Central memory CD8-positive, alpha-beta T cell (primary cell): ENCODE measurements at places on chromosomes 16 and 17.

- DNase-seq = no peak
Observed at GRCh38 chr17:53032861-53033271, 789.9 kb upstream of the KIF2B start.

DNA sequence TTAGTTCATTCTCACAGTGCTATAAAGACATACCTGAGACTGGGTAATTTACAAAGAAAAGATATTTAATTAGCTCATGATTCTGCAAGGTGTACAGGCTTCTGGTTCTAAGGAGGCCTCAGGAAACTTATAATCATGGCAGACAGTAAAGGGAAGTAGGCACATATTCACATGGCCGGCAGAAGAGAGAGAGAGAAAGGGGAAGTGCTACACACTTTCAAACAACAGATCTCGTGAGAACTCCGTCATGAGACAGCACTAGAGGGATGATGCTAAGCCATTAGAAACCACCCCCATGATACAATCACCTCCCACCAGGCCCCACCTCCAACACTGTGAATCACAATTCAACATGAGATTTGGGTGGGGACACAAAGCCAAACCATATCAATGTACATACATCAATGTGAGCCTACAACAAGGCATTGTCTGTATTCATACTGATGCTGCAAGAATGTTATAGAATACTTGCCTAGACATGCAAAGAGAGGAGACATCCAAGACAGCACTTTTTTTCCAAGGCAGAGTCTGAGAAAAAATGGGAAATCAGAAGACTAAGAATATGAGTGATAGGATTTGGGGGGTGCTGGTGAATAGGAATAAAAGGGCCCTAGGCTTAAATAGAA, 114.8 kb upstream of the XYLT1 start:
- no peak for DNase-seq

DNA sequence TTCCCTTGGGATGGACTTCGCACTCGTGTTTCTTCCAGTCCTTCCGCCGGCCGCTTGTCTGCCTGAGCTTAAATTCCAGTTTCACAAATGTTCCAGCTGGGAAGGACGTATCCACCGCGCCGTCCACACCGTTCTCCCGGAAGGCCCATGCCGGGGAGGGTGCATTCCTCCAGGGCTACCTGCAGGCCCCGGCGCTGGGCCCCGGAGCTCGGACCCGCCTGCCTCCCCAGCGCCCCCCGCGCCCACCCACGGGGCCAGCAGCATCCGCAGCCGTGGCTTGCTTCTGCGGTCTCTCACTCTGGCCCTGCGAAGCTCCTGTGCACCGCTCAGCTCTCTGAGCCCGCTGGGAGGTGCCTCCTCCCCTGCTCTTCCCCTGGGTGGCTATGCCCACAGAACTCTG, 2084.1 kb downstream of the TP53TG3F start:
- DNase-seq = no peak

- DNase-seq = no peak
Observed at GRCh38 chr17:76398523-76399174, 14.2 kb downstream of the SPHK1 start.

DNA sequence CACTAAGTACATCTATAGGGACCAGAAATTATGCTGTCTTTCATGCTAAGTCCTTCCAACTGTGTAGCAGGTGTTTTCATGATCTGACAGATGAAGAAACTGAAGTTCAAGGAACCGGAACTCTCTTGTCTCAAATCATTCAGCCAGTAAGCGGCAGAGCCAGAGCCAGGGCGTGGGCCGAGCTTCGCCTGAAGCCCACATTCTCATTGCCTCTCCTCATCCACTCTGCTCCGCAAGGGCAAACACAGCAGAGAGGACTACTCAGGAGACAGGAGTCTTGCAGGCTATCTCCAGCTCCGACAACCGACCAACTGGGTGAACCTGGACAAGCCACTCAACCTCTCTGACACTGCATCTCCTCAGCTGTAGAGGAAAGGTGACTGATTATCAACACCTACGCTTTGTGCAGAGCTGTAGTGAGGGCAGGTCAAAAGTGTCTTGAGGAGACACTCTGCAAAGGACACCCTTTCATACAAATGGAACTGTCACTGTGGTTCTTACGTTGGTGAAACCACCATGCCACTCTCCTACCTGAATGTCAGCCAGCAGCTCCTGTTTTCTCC, 72.9 kb downstream of the CYTH1 start:
- no peak for DNase-seq

DNA sequence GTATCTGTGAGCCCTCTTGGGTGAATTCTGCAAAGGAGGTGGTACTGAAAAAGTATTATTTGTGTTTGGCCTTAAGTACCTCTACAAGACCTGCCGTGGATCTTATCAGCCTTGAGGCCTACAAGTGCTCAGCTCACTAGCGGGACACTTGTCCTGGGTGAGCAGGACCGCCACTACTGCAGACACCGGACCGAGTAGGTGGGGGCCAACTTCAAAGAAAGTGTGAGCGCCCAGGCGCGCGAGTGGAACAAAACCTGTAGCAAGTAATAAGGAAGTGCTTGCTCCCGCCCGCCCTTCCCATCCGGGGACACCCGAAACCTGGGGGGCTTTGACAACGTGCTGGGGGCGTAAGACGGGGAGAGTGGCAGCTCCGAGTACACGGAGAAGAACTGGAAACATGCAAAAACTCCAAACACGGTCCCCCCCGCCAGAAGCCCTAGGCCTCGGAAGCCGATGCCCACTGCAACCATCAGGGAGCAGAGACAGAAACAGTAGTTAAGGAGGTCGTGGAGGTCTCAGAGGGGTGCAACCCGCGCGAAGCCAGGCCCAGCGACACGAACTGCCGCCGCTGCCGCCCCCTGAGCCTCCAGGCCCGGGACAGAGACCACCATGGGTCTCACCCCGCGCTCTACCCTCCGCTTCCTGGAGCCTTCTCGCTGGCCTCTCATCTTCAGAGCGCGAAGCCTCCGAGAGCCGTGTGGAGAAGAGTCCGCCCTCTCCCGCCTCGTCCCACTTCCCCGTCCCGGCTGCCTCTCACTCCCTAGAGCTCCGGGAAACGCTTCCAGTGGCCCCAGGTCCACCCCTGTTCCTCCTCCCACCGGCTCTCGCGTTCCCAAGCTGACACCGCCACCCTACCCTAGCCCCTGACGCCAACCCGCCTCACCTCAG, 537 bp downstream of the CNOT1 start:
- DNase-seq = peak; percentile 11

DNA sequence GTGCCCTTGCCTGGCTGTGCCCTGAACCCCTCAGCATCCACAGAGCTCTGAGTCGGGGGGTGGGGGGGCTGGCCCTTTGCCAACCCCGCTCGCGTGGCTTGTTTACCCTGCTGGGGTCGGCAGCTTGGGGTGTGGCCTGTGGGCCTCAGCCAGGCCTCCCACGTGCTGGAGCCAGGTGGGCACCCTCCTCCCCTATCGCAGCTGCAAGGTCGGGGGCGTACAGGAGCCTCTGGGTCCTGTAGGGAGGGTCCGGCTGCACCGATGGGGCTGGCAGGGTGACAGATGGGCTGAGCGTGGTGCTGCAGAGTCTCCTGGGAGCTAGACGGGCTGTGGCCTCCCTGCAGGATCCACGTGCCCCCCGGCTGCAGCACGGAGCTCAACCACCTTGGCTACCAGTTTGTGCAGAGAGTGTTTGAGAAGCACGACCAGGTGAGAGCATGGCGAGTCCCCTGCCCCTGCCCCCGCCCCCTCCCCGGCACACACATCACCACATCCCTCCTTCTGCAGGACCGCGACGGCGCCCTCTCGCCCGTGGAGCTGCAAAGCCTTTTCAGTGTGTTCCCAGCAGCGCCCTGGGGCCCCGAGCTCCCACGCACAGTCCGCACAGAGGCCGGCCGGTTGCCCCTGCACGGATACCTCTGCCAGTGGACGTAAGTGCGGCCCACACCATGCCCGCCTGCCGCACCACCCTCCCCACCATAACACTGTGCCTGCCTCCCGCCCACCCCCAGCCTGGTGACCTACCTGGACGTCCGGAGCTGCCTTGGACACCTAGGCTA, 3.6 kb downstream of the RHOT2 start:
- no peak for DNase-seq

GRCh38 chr16:22855231-22855630, 41.3 kb downstream of the HS3ST2 start:
- no peak for DNase-seq

GRCh38 chr16:87881324-87882200, 12.3 kb upstream of the SLC7A5 start:
- no peak for DNase-seq

GRCh38 chr17:48068491-48068961, 20.4 kb downstream of the NFE2L1 start:
- DNase-seq = no peak

DNA sequence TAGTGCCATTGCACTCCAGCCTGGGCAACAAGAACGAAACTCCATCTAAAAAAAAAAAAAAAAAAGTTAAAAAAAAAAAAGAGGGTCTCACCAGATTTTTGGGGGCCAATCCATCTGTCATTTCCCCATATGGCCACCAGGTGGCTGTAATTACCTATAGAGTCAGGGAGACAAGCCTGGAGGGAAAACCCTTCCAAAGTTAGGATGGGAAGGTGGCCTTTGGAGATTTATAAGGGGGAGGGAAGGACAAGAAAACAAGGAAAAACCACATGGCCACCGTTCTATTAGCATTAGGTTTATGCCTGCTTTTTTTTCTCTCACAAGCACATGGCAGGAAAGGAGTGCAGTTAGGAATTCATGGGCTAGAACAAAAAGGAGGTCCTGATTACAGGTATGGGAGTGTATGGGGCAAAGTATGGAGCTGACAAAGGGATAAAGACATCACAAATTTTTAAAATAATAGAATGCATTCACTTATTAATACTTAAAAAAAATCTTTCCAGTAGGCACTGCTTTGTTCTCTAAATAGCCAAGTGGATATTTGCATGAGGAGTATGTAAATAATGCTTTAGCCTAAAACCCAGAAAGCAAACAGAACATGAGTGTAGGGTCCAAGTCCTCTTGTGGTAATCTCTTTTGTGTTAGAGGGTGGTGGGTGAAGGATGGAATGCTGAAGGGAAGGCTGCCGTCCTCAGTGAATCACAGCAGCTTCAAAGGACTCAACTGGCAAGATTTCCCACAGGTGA, 5.1 kb downstream of the CYB5D1 start:
- DNase-seq = no peak

DNA sequence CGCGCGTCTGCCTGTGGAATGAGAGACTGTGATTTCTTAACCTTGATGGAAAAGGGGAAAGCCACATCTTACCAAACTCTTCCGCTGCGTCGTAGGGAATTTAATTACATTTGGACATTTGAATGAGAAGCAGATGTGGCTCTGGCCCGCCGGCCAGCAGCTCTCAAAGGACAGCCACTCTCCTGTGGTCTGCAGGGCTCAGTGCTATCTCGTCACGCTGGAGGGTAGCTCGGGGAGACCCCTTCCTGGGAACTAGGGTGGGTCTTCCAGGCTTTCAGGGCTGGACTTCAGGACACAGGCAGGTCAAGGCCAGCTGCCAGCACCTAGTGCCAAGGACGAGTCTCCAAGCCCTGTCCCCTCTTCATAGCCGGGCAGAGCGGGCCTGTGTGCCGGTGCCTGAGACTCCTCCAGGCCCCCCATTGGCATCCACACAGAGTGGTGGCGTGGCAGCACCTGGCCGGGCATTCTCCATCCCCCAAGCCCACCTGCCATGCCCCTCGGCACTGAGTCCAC, 15.9 kb upstream of the TBX2 start:
- no peak for DNase-seq

DNA sequence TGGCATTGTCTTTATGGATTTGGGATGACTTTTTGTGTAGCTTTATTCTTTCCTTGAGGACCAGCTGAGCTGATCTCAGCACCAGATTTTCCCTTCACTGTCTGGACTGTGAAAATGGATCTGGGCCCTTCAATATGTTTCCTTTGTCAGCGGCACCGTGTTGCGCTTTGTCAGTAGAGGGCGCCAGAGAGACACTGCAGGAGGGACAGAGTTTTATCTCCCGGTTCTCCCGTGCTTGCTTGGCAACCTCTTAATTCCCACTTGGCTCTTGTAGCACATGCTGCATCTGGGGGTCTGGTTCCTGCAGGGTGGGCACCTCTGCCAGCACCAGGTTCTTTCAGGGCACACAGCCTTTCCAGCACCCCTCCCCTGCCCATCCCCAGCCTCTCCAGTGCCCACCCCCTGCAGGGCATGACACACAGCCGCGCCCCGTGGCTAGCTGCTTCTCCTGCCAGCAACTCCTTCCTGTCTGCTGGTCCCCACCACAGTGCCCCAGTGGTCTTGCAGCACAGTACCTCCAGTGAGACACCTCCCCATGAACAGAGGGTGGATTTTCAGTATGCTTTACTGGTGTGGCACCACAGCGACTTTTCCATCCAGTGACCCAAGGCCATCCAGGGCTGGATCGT, 19.6 kb downstream of the OR1D5 start:
- no peak for DNase-seq

DNA sequence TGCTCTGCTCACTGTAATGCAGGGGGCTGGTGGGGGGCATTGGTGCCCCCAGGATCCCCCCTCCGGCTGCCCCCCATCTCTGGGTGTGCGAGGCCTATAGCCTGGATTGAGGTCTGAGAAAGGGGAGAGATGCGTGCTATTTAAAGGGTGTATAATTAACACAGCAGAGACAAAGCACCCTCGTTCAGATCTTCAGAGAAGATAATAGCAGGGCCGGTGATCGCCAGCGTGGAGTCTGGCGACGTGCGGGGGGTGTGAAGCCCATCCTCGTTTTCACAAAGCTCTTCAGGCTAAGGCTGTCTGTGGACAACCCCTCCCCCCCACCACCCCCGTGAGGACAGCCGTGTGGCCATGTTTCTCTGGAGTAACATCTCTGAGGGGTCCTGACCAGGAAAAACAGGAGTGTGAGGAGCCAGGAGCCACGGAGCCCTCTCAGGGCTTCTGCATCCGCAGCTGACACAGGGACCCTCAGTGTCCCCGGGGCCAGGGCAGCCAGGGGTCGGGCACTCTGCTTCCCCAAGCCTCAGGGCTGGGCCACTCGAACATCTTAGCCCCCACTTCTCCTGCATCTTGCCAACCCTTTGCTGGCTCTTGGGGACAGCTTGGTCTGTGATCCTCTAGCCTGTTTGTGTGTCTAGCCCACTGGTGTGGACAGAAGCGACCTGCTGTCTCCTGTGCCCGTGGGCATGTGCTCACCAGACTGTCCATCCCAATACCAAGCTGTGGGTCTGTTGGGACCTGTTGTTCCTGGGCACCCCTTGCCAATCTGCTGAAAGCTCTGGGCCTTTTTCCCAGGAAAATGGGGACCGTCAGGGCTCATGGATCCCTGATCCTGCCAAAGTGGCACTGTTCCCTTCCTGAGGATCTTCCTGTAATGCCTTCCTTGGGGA, 58.9 kb downstream of the BAIAP2 start:
- DNase-seq = no peak

- peak; percentile 34 for DNase-seq
Observed at GRCh38 chr16:50274326-50275097, 8.2 kb downstream of the ADCY7 start.

DNA sequence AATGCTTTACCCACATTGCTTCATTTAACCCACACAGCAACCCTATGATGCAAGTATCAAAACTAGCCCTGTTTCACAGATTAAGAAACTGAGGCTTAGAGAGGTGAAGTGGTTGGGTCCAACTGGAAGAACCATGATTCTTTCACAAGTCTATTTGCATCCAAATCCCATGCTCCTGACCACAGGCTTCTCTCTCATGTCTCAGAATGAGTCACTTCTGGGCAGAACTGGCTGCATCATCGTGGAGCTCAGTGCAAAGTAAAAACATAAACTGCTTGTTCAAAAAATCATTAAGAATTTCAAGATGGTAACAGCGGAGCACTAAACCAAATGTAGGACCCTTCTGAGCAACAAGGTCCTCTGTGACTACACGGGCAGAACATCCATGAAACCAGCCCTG, 20.2 kb upstream of the CES1 start:
- no peak for DNase-seq
